ENCODE measurements at places on chromosomes 13 and 19. TPM values are rescaled to one million over a fixed set of nuclear protein-coding genes. Genes with fewer than 3 reads are reported as not detected.

GRCh38 chr13:106683179-106683578 lies 115.2 kb upstream of the ARGLU1 start:
- no peak for DNase-seq

GRCh38 chr13:103615771-103616170 lies 549.6 kb upstream of the SLC10A2 start:
- no peak for DNase-seq

DNA sequence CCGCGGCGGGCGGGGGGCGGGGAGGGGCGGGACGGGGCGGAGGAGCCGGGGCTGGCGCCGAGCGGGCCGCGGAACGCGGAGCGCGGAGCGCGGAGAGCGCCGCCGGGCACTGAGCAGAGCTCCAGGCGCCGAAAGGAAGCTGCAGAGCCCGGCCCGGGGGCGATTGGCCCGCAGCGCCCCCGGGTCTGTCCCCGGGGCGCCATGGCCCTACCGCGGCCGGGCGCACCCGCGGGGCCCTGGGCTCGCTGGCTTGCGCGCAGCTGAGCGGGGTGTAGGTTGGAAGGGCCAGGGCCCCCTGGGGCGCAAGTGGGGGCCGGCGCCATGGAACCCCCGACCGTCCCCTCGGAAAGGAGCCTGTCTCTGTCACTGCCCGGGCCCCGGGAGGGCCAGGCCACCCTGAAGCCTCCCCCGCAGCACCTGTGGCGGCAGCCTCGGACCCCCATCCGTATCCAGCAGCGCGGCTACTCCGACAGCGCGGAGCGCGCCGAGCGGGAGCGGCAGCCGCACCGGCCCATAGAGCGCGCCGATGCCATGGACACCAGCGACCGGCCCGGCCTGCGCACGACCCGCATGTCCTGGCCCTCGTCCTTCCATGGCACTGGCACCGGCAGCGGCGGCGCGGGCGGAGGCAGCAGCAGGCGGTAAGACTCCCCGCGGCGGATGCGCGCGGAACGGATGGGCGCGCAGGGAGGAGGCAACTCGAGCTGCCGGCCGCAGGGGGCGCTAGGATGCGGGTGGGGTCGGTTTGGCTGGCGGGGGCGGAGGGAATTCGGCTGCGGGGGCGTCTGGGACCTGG lies at the start of gene PDE4A:
Gene PDE4A, plus strand, starts transcription at position 95 of the 796 bp plus-strand sequence. Its CDS starts 227 bp downstream, at position 322.
- peak; percentile 80 for DNase-seq

The IGFL4 gene
- not detected for total RNA-seq

GRCh38 chr19:51702103-51702824 lies 9.1 kb downstream of the SPACA6 start:
- no peak for DNase-seq

- DNase-seq: no peak
Measured at GRCh38 chr19:15837221-15837731, 21.8 kb upstream of the OR10H1 start.

- DNase-seq: no peak
Measured at GRCh38 chr19:49417088-49417487, 6.2 kb downstream of the PTH2 start.
